ENCODE measurements at places on chromosomes 13 and 19.
A peak's percentile ranks its signal among the peaks of the same experiment; 100 is the strongest.

DNA sequence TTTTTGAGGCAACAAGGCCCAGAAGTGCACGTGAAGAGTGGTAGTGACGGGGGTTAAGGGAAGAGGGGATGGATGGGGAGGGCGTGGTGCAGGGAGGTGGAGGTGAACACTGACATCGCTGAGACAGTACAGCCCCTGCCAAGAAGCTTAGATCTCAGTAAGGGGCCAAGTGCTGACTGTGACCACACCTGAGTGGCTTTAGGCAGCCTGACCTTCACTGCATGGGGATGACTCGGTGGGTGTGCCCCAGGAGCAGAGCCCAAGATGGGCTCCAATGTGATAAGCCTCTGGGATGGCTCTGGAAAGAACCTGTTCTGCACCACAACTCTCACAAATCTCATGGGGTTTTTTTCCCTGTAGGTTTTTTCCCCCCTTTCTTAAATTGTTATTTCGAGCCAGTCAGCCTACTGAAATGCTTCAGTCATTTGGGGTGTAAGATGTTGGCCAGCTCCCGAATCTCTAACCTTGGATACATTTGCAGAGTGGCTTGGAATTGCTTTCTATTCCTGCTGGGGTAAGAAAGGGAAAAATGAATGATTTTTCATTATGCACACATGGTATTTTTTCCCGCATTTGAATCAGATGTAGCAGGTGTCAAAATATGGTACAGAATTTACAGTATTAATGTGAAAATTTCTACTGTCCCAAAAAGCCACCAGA lies 165.0 kb downstream of the TM9SF2 start:
- DNase-seq = no peak

- DNase-seq = peak; percentile 19
These were observed 19.3 kb upstream of the GATAD2A start for GRCh38 chr19:19385896-19386869.

DNA sequence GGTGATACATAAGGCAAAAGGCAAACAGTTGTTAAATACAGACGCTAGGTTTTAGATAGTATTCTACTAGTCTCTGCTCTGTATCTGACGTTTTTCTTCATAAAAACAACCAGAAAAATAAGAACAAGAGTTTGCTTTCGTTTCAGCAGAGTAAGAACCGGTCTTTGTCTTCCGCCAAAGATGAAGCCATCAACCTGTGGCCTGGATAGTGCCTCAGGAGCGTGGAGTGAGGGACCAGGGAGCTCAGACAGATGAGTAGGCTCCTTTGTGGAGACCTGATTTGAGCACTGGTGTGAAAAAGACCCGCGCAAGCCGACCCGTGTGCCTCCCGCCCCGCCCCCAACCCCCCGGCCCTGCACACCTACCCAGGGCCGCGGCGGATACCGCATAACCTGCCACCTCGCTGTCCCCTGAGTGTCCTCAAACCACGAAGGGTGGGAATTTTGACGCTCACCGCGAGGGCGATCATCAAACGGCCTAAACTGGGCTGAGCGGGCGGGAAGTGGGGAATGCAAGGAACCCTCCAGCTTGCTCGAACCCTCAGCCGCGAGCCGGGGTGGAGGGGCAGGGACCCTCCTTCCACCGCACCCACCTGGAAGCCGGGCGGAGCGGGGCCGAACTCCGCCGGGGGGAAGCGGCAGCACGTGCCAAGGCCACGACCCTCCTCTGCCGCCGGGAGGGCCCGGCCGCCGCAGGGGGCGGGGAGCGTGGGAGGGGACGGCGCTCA lies 866 bp upstream of the LMO7 start:
- DNase-seq = no peak

- DNase-seq = no peak
These were observed 12.2 kb upstream of the CLC start for GRCh38 chr19:39749981-39750380.

DNA sequence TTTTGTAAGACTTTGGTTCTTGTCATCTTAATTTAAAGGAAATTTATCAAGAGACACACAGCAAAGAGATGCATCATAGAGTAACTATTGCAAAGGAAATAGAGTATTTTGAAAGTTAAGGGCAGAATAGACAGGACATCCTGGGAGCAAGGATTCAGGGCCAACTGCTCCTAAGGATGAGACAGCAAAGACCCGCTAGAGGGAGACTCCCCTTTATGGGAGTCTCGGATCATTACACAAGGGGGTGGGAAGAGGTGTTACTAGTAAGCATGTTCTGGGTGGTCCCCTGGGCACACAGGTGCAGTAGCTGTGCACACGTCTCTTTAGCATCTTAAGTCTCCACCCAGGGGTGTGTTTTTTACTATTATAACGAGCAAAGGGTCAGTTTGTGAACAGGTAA lies 9.6 kb downstream of the ZSCAN5C start:
- no peak for DNase-seq

DNA sequence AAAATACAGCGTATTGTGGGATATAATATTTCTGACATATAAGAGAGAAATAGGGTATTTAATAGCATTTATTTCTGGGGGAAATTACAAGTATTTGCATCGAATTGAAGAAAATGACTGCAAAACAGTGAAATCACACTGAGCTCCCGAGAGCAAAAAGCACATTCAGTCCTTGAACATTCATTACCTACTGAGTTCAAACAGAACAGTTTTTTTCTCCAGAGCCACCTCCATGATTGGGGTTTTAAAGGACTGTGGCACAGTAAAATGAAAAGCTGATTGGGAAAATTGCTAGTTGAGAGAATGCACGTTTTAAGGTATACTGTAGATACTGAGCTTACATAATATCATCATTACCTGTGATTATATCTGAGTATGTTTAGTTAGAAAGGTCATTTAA lies 58.0 kb upstream of the TRPC4 start:
- no peak for DNase-seq

- DNase-seq = no peak
These were observed 726 bp upstream of the UFM1 start for GRCh38 chr13:38348861-38349389.

DNA sequence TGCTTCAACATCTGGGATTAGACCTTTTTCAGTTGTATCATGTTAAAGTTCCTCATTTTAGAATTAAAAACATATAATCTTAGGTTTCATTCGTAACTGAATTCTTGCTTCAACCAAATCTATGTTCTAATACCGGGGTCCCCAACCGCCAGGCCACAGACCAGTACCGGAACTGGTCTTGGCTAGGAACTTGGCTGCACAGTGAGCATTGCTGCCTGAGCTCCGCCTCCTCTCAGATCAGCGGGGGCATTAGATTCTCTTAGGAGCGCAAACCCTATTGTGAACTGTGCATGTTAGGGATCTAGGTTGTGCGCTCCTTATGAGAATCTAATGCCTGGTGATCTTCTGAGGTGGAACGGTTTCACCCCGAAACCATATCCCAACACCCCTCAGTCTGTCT lies 19.2 kb downstream of the ITM2B start:
- DNase-seq = no peak

DNA sequence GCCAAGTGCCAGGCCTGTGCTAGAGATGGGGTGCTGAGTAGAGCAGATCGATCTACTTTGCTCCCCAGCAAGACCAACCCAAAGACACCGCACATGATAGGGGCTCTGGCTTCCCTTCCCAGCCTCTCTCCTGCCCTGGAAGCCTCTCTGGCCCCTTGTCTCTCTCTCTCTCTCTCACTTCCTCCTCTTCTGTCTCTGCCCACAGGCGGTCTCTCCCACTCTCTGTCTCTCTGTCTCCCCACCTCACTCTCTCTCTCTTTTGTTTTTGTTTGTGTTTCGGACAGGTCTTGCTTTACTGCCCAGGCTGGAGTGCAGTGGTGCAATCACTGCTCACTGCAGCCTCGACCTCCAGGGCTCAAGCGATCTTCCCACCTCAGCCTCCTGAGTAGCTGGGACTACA lies 1.3 kb downstream of the SELENOV start:
- no peak for DNase-seq

DNA sequence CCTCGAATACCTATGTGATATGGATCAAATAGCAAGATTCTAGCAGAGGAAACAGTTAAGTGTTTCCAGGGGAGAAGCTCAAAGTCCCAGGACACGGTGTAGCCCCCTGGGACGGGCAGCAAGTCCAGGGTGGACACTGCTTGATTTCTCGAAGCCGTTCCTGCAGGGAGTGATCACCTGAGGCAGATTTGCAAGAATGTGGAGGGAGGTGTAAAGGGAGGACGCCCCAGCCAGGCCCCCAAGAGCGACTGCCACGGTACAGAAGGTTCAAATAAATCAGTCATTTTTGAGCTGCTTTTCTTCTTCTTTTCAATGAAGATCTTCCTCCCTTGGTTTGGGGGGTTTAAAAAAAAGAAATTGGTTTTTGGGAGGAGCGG lies 41.4 kb downstream of the KLF2 start:
- no peak for DNase-seq

- no peak for DNase-seq
These were observed 65.2 kb downstream of the DPRX start for GRCh38 chr19:53696951-53697350.

DNA sequence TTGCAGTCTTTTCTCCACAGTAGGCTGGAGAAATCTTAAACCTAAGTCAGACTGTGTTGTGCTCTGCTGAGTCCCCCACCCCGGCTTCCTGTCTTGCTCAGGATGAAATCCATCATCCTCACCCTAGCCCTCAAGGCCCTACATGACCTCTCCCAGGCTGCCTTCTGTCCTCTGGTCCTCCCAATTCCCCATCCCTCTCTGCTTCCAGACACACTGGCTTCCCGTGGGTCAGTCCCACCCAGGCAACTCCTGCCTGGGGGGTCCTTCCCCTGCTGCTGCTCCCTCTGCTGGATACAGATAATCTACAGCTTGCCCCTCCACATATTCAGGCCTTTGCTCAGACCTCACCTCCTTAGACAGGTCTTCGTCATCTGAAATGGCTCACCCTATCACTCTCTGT lies 18.4 kb upstream of the CBY2 start:
- no peak for DNase-seq

DNA sequence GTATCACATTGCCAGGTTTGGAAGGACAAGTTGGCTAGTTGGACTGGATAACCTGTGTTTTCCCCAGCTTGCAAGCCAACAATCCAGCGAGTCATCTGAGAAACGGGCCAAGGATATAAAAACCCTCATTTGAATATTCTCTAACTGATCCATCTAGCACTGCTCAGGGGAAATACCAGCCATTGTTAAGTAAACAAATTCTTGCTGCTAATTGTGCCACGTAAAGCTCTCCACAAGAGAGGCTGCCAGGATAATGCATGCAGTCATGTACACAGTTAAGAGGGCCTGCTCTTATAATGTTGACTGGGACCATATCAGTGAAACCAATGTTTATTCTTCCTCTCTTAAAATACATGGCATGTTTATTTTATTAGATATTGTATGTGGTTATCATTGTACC lies 663.2 kb upstream of the SGCG start:
- no peak for DNase-seq

DNA sequence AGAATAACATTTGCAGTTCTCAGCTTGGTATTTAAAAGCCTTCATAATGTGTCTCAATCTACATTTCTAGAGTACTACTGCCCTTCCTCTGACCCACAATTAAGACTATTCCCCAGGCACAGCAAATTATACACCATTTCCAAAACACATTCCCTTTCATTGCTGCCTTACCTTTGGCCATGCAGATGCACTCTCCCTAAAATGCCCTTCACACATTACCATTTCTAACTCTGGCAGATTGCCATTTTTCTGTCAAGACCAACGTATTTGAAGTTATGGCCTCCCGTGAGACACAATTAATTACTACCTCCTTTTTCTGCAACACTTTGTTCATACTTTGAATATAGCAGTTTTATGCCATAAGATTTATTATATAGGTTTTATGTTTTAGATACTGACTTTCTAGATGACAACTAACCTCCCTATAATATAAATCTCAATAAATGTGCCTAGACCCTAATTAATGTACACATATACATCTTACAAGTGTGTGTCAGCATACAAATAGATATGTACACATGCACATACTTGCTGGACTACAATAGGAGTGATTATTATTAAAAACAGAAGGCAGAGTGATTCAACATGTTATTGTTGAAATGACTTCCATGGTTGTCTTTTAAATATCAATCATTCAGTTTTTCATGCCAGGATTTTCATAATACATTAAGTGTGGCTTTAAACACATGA lies 2902.5 kb downstream of the PCDH9 start:
- DNase-seq = no peak

GRCh38 chr13:71290963-71291841 lies 575.8 kb downstream of the DACH1 start:
- DNase-seq = no peak

DNA sequence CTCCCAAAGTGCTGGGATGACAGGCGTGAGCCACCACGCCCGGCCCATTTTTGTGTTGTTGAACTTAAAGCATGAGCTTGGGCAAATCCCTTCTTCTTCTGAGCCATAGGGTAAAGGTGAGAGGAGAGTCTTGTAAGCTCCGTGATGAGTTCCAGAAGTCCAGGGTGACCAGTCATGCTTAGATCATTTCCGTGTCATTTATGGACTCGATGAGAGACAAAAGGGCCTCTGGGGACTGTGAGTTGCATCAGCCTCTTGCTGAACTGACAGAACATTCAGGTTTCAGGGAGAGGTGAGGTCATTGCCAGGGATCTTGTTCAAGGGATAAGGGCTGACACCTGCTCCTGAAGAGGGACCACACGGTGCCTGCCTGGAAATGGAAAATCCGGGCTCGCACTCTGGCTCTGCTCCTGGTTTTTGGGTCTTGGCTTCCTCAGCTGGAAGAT lies 53.6 kb downstream of the GADD45B start:
- no peak for DNase-seq
